Fibroblast of the conjunctiva (primary cell): ENCODE measurements at places on chromosomes 12 and 14.

- DNase-seq, result no peak
Observed at GRCh38 chr14:102659797-102660196, 67.3 kb downstream of the RCOR1 start.

- peak; percentile 31 for DNase-seq
Observed at GRCh38 chr14:37903343-37904191, 304.1 kb upstream of the SSTR1 start.

DNA sequence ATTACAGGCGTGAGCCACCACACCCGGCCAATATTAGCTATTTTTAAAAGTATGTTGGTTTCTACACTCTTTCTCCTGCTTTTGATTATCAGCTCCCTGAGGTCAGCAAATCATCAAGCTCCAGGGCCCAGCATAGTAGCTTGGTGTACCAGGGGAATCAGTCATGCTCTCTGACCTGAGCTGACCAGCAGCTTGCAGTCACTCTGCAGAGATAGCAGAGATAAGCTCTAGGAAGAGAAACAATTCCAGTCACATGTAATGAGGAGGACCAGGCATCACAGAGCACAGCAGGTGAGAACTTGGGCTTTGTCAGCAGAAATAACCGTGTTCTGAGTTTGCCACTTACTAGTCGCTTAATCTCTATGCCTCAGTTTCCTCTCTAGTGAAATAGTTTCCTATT lies 8.5 kb downstream of the PLEKHD1 start:
- no peak for DNase-seq

DNA sequence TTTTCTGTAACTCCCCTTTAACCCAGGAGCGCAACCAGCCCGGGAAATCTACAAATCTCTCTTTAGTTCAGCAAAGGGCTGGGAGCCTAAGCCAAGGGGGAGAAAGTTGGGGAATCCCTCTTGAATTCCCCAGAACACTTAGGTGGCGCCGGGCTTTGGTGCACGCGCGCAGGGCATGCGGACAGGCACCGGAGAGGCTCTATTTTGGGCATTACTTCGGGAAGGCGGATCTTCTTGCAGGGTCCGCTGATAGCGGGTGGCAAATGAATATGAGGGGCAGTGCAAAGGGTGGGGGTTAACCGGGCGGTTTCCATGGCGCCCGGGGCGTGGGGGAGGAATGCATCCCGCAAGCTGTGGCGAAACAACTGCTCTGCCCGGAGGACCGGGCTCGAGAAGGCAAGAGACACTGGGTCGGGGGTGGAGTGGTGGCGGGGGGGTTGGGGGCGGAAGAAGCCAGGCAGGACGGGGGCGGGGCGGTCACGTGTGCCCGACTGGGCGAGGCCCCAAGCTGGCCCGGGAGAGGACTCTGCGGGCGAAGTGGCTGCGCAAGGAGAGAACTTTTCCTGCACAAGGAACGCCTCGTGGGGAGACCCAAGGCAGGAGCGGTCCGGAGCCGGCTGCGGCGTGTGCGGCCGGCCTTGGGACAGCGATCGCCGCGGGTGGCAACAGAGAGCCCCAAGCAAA lies at the start of gene FLVCR2:
TSS of gene FLVCR2 (plus strand) at position 519 of the 684 bp plus-strand sequence. CDS start 353 bp downstream, outside the sequence.
- peak; percentile 43 for DNase-seq

DNA sequence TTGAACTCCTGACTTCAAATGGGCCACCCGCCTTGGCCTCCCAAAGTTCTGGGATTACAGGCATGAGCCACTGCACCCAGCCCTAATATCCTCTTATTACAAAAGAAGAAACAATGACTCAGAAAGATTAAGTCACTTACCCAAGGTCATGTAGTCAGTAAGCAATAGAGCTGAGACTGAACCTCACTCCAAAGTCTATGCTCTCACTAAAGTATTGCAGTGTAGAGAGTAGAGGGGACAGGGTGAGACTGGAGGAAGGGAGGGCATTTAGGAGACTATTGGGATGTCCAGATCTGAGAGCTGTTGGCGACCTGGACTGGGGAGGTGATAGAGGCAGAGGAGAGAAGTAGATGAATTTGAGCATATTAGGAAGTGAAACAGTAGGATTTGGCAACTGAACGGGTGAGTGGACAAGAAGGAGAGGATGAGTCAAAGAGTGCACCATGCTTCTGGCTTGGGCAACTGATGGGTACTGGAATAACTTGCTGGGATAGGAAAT lies 11.8 kb downstream of the P2RX7 start:
- DNase-seq, result peak; percentile 9

DNA sequence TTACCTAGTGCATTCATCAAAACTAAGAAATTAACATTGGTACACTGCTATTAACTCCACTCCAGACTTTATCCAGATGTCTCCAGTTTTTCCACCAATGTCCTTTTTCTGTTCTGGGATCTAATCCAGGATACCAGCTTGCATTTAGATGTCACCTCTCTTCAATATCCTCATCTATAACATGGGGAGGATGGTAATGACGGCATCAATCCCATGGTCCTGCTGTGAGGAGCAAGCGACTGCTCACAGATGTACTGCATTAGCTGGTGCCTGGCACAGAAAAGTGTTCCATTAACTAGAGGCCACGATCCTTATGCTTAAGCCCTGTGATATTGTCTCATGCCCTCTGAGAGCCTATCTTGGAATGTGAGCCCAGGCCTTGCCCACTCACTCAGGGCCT lies 53.8 kb downstream of the CALM1 start:
- no peak for DNase-seq

GRCh38 chr14:99688210-99688581 lies 4.1 kb downstream of the CYP46A1 start:
- DNase-seq, result no peak

DNA sequence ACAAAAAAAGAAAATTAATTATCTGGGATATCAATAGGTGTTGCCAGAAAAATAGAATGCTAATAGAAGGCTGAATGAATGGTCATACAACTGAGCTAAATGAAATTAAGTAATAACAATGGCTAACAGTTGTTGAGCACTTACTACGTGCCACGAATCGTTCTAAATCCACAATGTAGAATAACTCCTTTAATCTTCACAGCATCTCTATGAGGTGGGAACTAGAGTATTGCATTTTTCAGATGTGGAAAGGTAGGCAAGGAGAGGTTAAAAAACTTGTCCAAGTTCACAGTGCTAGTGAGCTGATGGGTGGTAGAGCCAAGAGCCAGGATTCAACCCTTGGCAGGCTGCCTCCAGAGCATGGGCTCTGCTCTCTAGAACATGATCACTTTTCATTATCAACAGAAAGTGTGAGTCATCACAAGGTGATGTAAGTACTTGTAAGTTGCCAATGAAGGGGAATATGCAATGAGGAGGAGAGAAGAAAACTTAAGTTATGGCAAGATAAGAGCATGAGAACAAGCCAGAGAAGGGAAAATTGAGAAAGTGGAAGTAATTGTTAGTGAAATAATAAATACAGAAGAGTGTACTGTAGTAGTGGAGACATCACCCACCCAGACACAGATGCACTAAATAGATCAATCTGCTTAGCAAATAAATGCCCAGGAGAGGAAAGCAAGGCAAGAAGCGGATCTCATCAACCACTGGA lies 122.1 kb downstream of the PRKD1 start:
- DNase-seq, result peak; percentile 97

GRCh38 chr12:96701856-96702255 lies 205.2 kb upstream of the NEDD1 start:
- DNase-seq, result no peak

DNA sequence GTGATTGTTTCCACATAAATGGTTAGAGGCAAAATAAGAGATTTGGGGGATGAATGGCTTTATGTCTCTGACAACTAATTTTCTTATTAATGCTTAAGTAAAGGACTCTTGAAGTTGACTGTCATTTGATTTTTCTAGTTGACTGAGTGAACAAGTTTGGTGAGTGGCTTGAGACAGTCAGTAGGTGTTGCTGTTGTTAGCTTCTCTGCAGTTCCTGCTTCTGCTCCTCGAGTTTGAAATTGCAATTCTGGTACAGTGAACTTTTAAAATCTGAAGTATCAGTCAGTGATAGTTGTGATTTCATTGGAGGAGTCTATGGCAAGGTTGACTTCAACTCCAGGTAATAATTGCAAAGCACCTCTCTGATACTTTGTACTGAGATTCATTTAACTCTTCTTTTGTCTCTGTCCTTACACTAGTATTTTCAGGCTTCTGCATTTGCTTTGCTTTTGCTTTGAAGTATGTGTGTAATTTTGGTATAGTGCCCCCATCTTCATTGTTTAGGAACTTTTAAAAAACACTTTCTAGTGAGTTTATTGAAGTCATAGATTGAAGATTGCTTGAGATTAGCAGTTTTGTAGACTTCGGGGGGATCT lies 415.5 kb downstream of the PCNX1 start:
- peak; percentile 68 for DNase-seq

GRCh38 chr12:115506822-115507559 lies 770.5 kb downstream of the MED13L start:
- no peak for DNase-seq
